ENCODE measurements at places on chromosomes 2 and 18. TPM values are rescaled to one million over a fixed set of nuclear protein-coding genes. Genes with fewer than 3 reads are reported as not detected.
A peak's percentile ranks its signal among the peaks of the same experiment; 100 is the strongest.

The SERPINB13 gene
- total RNA-seq, result not detected

- peak; percentile 47 for DNase-seq
These were observed 58.6 kb downstream of the ZEB2 start for GRCh38 chr2:144461308-144461766.

DNA sequence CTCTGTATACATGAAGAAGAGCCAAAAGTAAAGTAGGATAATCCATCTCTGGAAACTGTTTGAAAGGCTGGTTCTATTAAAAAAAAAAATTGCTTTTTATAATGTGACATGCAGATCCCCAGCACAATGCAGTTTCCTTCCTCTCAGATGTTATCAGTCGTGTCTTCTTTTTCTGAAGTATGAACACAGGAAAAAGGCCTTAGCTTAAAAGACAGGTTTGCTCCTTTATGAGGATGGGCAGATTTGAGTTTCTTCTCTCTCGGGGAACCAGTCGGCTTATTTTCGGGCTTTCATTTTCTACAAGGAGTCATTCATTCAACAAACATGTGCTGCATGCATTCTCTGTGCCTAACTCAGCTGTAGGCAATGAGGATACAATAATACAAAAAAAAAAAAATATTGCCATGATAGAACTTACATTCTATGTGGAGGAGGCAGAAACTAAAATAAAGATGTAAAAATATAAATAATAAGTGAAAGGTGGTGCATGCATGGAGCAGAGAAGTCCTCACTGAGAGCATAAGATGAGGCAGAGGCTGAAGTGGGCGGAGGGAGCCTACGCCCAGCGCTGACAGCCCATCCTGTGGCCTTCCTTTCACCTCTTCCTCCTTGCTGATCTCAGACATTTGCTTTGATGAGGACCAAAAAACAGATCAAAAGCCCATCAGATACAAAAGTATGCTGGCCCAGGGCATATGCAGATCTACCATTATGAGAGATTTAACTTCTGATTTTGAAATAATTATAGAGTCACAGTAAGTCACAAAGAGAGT is at the start of gene CD226:
Gene CD226, minus strand, starts transcription at position 513 of the 773 bp plus-strand sequence. Its CDS starts 467 bp downstream, at position 46.
- no peak for DNase-seq

- peak; percentile 84 for DNase-seq
These were observed 529 bp downstream of the SEMA4C start for GRCh38 chr2:96869281-96869821.

The RPIA gene
- total RNA-seq, result 68.3 TPM

DNA sequence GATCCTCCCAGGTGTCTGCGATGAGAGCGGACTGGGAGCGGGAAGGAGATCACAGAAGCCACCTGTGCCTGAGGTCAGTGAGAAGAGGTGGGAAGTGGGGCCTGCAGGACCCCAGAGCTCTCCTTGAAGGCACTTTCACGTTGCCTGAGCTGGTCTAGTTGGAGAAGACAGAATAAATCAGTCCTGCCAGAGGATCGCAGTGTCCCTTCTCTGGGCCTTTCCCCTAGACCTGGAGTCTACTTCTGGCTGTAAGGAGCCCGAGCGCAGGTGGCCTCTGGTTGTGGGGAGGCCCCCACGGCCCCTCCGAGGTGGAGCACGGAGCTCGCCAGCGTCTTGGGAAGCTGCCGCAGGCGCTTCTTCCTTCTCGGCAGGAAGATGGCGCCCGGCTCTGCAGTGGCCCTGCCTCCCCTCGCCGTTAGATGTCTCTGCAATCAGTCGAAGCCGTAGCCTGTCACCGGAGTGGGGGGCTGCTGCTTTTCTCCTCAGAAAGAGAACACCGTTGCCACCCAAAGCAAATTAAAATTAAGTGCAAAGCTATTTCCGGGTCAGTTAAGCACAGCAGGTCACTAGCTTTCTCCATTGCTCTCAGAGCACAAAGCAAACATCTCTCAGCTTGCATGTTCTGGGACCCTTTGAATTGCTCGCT is 212.0 kb upstream of the MYT1L start:
- no peak for DNase-seq

DNA sequence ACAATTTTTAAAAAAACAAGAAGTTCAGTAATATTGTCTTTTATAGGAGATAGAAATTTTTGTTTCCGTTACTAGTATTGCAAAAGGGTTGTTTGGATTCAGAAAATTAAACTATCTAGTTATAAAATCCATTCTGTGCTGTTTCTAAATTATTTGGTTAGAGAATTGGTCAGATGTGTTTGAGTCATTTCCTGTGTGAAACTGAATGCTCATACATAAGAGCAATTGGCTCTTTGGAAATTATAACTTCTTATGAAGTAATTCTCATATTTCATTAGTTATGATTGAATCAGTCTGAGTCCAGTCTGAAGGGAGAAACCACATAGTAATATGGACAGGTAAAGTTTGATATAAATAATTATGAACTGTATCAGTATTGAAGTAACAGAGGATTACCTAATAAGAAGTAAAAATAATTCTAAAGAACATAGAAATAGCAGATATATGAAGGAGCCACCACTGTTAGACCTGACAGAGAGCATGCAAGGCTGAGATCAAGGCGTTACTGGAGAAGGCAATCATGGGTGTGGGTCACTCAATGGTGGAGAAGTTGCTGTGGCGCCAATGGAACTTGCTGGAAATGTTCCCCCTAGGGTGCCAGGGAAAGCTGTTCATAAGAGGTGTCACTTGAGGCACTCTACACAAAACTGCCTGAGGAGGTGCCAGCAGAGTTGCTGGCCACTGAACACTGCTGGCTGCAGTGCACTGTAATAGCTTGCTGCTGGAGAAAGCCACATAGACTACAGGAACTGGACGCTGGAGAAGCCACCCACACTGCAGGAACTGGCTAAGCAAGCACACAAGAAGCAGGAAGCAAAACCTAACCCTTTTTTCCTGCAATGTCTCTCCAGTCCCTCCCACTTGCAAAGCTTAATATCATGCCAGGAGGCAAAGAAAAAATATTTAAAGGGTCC is 18.0 kb upstream of the FAP start:
- DNase-seq, result peak; percentile 51
